Breast epithelium (tissue), 4 donors: ENCODE measurements at places on chromosomes 5 and 9. TPM values are rescaled to one million over a fixed set of nuclear protein-coding genes. Genes with fewer than 3 reads are reported as not detected.

C5orf22 gene
- total RNA-seq, result 14.4 TPM

ENTREP1 gene
- total RNA-seq, result 30.5 TPM

LMX1B gene
- total RNA-seq, result 0.16 TPM

DNAH5 gene
- 3.8 TPM for total RNA-seq

IL13 gene
- not detected for total RNA-seq

MAPK9 gene
- 34.7 TPM for total RNA-seq

FOXD4L4 gene
- total RNA-seq, result not detected

LCN15 gene
- total RNA-seq, result not detected

ANKRD34B gene
- total RNA-seq, result not detected

BRINP1 gene
- not detected for total RNA-seq

DNA sequence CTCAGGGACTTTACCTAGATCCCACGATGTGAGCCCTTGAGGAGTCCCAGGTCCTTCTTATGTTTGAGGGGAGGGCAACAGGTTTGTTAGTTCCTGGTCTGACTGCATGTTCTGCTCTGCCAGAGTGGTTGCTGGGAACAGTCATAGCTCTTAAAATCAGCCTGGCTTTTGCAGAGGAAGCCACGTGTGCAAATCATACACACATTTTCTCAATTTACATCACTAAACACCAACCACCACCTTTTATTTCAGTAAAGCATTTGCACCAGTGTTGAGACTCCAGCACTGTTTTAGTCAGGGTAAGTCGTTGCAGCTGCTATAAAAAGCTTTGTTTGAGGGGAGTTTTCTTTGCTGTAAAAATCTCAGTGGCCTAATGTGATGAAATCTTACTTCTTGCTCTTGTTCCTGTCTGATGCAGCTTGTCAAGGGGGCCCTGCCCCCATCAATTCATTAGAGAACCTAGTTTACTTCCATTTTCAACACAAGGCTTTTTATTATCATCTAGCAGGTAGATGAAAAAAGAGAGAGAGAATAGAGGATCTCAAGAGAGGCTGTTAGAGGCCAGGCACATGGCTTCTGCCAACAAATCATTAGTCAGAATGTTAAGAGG is 70.3 kb upstream of the VCAN start:
- no peak for DNase-seq

DNA sequence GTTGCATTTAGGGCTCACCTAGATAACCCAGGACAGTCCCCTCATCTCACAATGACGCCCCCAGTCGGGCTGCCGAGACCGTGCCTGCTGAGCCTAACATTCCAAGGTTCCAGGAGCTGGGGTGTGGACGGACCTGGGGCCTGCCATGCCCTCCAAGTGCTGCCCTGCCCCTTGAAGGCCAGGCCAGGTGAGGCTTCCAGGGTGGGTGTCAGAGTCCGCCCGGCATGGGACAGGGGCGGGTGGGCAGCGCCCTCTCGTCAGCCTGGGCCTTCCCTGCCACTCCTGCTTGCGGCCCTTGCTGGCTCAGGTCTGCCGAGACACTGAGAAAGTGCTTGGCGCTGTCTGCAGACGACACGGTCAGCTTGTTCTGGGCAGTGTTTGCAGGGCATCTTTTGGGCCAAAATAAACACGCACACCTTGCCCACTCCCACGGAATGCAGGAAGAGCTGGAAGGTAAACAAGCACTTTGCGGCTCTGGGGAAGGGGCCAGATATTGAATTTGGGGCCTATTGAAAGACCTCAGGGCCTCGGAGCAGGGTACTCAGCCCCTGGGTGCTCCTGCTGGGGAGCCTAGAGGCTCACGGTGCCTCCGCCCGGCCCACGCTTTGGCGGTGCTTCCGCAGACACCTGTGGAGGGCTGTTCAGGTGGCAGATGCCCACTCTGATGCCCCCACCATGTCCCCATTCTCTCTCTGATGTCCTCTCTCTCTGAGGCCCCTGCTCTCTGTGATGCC is 4.2 kb upstream of the SCGB3A1 start:
- no peak for DNase-seq

DNA sequence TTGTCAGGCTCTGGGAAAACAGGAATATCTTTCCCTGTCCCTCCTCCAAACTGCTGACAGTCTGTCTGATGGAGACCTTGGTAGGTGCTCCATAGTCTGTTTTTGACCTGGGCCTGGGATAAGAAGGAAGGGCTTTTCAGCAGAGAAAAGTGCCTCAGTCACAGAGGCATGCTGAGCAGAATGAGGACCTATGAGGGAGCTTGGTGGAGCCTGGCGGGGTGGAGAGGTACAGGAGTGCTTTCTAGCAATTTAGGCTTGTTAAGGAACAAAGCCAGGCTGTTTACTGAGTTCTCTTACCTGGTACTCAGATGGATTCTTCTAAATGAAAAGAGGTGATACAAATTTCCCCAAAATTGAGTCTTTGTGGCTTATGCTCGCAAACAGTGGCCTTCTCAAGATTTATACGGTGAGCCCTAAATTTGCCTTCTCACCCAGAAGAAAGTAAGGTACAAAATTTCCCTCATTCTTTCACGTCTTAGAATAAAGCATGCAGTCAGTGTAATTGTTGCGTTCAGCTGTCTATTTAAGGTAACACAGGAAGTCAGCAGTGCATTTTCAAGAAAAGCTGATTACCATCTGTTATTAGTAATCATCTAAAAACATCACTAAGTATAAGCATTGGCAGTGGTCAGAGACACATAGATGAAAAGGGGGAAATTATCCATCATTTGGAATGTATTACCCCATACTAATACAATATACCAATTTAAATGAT is 28.6 kb upstream of the IL13 start:
- no peak for DNase-seq

DNA sequence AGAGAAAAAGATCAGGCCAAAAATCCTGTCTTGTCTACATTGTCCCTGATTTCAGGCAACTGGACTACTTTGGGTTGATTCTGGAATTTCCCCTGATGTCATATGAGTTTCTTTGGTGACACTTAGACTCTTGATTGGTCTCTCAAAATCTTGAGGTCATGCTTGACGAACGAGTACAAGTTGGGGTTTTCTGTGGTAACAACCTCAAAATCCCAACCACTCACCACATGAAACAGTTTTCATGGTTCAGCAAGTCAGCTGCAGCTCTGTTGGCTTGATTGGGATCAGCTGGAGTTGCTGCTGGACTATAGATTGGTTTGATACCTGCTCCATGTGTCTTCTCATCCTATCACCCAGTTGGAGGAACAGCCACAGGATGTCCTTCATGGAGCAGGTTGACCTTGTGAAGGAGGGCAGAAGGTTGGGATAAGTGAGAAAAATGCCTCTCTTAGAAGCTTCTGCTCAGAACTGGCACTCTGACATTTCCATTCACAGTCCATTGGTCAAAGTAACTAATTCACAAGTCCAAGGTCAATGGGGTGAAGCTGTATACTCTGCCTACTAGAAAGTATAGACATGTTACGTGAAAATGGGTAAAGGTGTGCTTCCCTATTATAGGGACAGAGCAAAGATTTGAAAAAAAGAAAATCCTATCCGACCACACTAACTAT is 284.5 kb downstream of the SH3GL2 start:
- no peak for DNase-seq

DNA sequence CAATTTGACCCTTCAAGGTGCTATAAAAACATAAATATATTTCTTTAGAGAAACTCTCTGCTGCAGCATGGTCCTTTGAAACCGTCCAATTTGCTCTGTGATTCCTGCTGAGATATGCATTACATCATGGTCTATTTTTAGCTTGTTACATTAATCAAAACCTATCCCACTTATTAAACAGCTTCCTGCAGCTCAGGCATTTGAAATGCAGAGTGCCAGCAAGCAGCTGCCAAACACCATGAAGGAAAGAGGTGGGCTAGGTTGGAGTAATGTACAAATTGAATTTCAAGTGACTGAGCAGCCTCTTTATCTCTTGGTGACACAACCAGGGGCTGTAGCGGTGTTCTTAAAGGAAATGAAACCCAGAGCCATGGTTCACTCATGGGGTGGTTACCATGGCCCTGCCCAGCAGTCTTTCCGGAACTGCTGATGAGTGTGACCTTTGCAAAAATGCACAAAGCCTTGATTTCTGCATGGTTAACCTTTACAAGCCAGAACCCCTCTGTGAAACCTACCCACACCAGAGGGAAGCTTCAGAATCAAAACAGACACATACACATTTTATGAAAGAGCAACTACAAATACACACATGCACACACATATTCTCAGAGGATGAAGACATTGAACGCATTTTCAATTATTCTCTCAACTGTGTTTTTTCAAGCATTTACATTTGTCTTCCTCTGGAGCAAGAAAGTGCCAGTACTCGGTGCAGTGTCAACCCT is 155.8 kb upstream of the ZNF608 start:
- DNase-seq, result no peak

GRCh38 chr5:34865091-34865490 is 26.1 kb downstream of the TTC23L start:
- no peak for DNase-seq

- no peak for DNase-seq
Observed at GRCh38 chr9:376115-376514, 161.4 kb downstream of the DOCK8 start.

GRCh38 chr9:1002678-1003077 is 26.2 kb downstream of the DMRT3 start:
- DNase-seq, result no peak

- no peak for DNase-seq
Observed at GRCh38 chr9:125696106-125696647, 10.8 kb downstream of the MAPKAP1 start.

GRCh38 chr5:83035373-83036100 is 41.7 kb downstream of the TMEM167A start:
- no peak for DNase-seq

DNA sequence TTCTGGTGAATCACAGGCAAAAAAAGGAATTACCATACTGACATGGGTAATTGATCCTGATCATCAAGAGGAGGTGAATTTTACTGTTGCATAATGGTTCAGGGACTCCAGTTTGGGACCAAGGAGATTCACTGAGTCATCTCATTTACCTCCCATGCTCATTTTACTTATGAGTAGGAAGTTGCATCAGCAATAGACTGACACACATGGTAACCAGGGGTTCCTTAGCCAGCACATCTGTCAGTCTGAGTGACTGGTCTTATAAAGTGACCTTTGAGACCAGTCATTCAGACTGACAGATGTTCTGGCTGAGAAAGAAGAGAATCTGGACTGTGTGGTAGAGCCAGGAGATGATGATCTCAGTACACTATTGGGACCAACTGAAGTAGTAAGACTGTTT is 384.6 kb upstream of the CD180 start:
- no peak for DNase-seq

- DNase-seq, result no peak
Observed at GRCh38 chr9:125074976-125075375, 68.4 kb downstream of the SCAI start.

DNA sequence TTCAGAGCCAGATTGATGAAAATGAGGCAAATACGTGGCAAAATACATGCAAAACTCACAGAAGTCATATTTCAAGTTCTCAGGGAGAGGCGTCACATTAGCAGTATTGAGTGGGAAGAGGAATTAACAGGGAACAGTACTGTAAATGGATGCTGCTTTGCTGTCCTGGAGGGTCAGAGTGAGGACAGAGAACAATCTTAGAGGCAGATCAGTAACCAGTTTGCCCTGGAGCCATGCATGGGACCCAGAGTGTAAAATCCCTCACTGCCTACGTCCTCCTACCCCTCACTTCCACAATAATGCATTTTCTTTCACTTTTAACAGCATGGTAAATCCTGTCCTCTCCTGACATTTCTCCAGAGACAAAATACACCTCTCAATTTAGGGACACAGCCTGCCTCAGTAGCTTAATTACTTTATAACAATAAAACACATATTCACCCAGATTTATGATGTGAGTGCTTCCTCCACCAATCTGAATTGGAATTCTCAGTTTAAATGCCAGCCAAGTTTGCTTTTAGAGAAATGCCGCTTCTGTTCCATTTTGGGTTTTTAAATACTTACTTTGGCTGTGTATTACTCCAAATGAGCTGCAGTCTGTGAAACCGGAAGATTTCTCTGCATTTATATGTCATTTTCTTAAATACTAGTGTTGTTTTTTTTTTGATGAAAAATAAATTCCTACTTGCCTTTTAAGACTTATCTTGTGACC is 70.0 kb downstream of the LMNB1 start:
- no peak for DNase-seq

DNA sequence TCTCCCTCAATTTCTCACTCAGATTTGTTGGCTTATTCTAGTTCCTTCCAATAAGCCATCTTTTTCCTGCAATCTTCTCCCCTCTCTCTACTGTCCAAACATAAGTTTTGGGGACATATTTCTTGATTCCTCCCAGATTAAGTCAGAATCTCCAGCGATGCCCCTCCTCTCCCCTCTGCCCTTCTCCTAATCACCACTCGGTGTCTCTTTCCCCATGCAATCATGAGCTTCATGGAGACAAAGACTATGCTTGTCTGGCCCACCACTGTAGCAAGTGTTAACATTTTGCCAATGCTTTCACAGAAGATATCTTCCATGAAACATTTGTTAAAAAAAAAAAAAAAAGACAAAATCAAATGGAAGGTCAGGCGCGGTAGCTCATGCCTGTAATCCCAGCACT is 42.4 kb downstream of the PDE6A start:
- DNase-seq, result no peak

DNA sequence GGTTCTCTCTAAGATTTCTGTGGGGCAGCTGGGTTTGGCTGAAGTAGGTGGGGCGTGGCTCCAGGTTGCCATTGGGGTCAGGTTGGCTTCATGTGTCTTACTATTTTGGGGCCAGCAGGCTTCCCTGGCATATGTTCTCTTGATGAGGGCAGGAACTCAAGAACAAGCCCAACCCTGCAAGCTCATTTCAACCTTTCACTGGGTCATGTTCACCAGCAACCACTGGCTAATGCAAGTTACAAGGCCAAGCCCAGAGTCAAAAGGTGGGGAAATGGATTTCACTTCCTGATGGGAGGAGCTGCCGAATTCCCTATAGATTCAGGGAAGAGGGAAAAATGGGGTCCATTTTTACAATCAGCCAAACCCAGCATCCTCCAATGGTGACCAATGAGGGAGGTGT is 34.0 kb upstream of the HAND1 start:
- no peak for DNase-seq

GRCh38 chr5:179289756-179290385 is 55.4 kb downstream of the ADAMTS2 start:
- no peak for DNase-seq

- DNase-seq, result no peak
Observed at GRCh38 chr5:4020400-4020799, 424.8 kb downstream of the IRX1 start.

DNA sequence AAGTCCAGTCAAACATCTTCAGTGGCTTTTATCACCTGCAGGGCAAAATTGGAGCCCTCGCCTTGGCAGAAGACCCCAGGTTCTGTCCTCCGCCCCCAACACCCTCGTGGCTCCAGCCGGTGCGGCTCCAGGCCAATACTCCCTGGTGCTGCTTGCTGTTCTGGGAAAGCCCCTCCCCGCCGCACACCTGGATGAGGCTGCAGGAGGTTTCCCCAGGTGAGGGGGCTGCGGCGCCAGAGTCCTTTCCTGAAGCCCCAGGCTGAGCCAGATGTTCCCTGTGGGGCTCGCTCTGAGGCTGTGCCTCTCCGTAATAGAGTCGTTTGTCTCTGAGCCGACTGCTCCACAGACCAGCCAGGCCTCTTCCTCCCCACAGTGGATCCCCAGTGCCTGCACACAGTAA is 375.4 kb upstream of the IRX1 start:
- DNase-seq, result no peak
